Progenitor cell of endocrine pancreas (in vitro differentiated cells): ENCODE measurements at places on chromosomes 2 and 18. TPM values are rescaled to one million over a fixed set of nuclear protein-coding genes. Genes with fewer than 3 reads are reported as not detected.

AP1S3 gene
- 11.5 and 12.7 TPM in 2 replicates for total RNA-seq

CDK15 gene
- 0.07 TPM in 1 of 2 replicates, not detected in the other for total RNA-seq

SYT4 gene
- 4.6 and 4.8 TPM in 2 replicates for total RNA-seq

DNA sequence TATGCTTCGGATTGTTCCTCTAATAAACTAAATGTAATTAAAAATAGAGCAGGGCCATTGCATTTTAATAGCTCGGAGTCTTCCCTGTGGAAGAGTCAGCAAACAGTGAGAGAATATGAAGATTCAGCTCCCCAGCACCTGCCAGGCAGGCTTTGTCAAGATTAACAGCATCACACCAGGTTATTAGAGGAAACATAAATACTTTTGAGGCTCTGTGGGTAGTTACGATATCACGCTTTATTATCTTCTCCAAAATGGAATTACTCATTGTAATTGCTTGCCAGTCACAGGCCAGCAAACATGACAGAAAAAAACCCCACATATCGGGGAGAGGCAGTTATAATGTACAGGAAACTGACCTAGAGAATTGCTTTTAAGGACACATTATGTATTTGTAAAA is 303.9 kb downstream of the CPS1 start:
- H3K4me1 ChIP-seq: peaks cover 2% of the 10 kb centered on the region
- no peak for DNase-seq
- H3K27ac ChIP-seq: no peak overlapping the region
- no peak overlapping the region for H3K4me3 ChIP-seq
- no peaks in the 10 kb centered on the region for H3K27me3 ChIP-seq
- H3K36me3 ChIP-seq: no peaks in the 10 kb centered on the region

DNA sequence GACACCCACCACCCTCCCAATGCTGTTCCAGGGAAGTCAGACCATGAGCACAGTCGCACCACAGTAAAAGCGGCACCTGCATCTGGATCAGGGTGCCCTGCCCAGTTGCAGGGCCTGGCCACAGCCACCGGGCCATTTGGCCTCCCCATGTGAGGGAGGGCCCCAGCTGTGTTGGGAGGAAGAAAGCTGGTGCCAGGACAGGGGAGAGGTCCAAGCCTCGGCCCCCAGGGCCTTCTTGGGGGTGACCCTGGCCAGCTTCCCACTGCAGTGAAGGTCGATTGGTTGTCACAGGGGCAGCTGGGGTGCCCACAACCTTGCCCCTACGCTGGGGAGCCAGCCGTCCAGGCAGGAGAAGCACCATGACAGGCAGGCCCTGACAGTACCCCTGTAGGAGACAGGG is 183.2 kb upstream of the RAB6C start:
- H3K4me1 ChIP-seq: peaks cover 10% of the 10 kb centered on the region
- DNase-seq: no peak

- H3K27me3 ChIP-seq: no peaks in the 10 kb centered on the region
- no peak overlapping the region for H3K27ac ChIP-seq
- peaks cover 24% of the 10 kb centered on the region for H3K36me3 ChIP-seq
- DNase-seq: no peak
- no peaks in the 10 kb centered on the region for H3K4me1 ChIP-seq
Observed at GRCh38 chr2:11807156-11808015, 61.0 kb downstream of the LPIN1 start.

- no peak overlapping the region for H3K4me3 ChIP-seq
- no peaks in the 10 kb centered on the region for H3K27me3 ChIP-seq
- no peak for DNase-seq
- no peak overlapping the region for H3K27ac ChIP-seq
Observed at GRCh38 chr2:36492216-36492945, 105.6 kb downstream of the FEZ2 start.

DNA sequence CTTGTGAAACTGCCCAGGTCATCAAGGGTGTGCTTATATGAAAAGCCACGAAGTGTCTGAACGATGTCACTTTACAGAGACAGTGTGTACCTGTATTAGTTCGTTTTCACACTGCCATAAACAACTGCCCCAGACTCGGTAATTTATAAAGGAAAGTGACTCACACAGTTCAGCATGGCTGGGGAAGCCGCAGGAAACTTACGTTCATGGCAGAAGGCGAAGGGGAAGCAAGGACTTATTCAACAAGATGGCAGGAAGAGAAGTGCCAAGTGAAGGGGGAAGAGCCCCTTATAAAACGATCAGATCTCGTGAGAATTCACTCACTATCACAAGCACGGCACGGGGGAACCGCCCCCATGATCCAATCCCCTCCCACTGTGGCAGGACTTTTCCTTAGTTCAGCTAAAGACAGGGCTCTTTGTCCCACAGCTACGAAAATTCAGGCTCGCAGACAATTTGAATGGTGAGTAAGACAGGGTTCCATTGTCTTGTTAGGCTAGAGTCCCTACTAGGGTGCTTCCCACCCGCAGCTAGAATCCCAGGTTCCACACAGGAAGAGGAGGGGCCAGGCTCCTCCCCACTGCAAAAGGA is 20.1 kb downstream of the TMEM177 start:
- no peak overlapping the region for H3K4me3 ChIP-seq
- peaks cover 13% of the 10 kb centered on the region for H3K4me1 ChIP-seq
- no peak for DNase-seq
- no peak overlapping the region for H3K27ac ChIP-seq
- no peaks in the 10 kb centered on the region for H3K36me3 ChIP-seq
- peaks cover 24% of the 10 kb centered on the region for H3K27me3 ChIP-seq

GRCh38 chr18:68667121-68667520 is 47.8 kb downstream of the TMX3 start:
- no peak overlapping the region for H3K27ac ChIP-seq
- no peaks in the 10 kb centered on the region for H3K27me3 ChIP-seq
- H3K36me3 ChIP-seq: no peaks in the 10 kb centered on the region
- H3K4me3 ChIP-seq: no peak overlapping the region
- H3K4me1 ChIP-seq: no peaks in the 10 kb centered on the region
- no peak for DNase-seq

- H3K4me3 ChIP-seq: peak overlapping the region; percentile 96
- H3K36me3 ChIP-seq: no peaks in the 10 kb centered on the region
- peak overlapping the region; percentile 94 for H3K27ac ChIP-seq
- DNase-seq: no peak
- peaks cover 64% of the 10 kb centered on the region for H3K27me3 ChIP-seq
Observed at GRCh38 chr18:25351280-25351775, 638 bp downstream of the ZNF521 start.

DNA sequence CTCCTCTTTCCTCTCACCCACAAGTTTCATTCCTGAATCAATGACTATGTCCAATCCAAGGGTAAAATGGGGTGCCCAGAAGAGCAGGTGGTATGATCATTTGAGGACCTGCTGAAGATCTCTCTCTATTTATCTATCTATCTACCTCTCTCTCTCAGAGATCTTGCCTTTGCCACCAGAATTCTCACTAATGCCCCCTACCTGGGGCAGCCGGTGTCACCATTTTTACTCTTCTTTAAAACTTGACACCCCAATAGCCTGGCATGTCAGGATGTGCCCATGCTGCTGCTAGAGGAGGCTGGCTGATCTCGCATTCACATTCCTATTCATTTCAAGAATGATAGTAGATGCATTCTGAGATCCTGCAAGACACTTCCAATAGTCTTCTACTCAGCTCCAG is 24.3 kb upstream of the RPIA start:
- no peak overlapping the region for H3K4me3 ChIP-seq
- no peak overlapping the region for H3K27ac ChIP-seq
- H3K4me1 ChIP-seq: peaks cover 1% of the 10 kb centered on the region
- no peaks in the 10 kb centered on the region for H3K36me3 ChIP-seq
- peaks cover 5% of the 10 kb centered on the region for H3K27me3 ChIP-seq
- no peak for DNase-seq

- no peaks in the 10 kb centered on the region for H3K4me1 ChIP-seq
- no peak for DNase-seq
- H3K4me3 ChIP-seq: no peak overlapping the region
- no peaks in the 10 kb centered on the region for H3K27me3 ChIP-seq
- H3K27ac ChIP-seq: peak overlapping the region; percentile 21
Observed at GRCh38 chr2:11435036-11435435, 30.9 kb downstream of the E2F6 start.

DNA sequence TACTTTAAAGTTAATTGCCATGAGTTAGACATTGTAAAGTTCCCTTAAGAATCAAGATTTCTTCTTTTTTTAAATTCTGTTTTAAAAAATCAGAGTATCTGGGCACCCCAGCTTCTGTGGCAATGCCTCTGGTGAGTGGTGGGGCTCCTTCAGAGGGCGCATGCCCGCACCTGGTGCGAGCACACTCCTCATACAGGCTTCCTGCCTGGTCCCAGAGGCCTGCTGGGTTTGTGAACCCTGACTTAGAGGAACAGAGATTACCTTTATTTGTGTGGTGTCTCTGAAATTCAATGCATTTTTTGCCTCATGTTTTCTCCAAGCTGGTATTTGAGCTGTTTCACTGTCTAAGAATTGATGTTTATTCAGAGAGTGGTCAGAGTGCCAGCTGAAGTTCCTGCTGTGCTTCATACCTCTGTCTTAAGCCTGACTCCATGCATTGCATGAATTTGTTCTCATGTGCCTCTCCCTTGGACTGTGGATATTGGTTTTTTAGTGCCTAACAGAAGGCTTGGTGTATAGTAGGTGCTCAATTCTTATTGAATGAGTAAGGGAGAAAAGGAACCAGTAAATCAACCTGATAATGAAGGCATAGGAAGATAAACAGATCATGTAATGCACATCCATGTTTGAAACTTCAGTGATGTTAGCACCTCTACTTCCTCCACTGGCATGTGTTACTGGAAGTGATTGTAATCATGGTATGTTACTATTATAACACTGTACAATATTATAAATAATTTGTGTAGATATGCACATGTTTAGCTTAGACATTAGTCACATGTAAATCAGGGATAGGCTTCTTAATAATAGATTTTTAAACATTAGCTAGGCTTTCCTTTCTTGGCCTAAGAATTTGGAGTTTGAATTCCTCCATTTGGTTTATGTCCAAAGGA is 29.0 kb downstream of the PHLPP1 start:
- no peak overlapping the region for H3K4me3 ChIP-seq
- no peak for DNase-seq
- no peaks in the 10 kb centered on the region for H3K36me3 ChIP-seq

DNA sequence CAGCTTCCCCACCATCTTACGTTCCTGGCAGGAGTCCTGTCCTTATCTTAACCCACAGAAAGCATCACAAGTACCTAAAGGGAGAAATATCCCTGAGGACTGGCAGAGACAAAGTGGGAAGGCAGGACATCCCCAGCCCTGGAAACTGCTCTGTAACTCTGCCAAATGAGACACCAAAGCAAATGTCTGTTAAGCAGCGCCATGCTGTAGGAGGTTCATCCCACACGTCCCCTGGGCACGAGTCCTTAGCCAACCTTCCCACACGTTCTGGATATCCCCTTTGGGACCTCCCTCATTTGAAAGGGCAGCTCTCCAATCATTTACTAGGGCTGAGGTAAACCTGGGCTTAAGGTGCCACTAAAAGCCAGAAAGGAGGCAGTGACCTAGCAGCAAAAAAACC is 207.2 kb downstream of the ATAD2B start:
- no peaks in the 10 kb centered on the region for H3K4me1 ChIP-seq
- H3K36me3 ChIP-seq: peaks cover 21% of the 10 kb centered on the region
- no peaks in the 10 kb centered on the region for H3K27me3 ChIP-seq
- DNase-seq: no peak

- H3K27ac ChIP-seq: no peak overlapping the region
- no peaks in the 10 kb centered on the region for H3K4me1 ChIP-seq
- no peak for DNase-seq
- H3K36me3 ChIP-seq: peaks cover 24% of the 10 kb centered on the region
Observed at GRCh38 chr2:3387644-3388411, 8.3 kb downstream of the TRAPPC12 start.

DNA sequence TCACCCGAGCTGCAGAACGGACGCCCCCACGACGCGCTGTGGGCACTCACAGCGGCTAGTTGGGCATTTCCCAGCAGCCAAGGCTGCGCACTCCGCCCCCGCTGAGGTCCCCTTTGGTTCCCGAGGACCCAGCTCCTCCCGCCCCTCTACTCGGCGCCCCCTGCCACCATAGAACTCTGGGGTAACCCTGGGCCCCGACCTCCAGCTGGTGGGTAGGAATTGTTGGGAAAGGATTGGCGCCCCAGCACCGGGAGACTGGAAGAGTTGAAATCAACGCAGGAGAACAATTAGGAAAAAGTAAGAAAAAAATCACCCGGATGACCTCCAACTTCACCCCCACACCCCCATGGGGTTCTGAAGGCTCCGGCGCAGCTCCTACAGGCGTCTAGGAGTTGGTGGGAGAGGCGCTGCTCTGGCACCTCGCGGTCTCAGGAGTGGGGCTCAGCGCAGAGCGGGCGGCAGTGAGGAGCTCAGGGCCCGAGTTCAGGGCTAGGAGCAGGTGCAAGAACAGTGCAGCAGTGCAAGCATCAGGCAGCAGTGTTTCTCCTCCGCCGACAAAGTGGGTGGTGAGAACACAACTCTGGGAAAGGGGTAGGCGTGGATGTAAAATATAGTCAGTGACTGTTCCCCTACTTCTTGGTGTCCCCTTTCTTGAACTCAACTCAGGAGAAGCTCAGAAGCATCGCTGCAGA is 14.0 kb downstream of the POU3F3 start:
- no peak for DNase-seq
- H3K27ac ChIP-seq: no peak overlapping the region
- no peaks in the 10 kb centered on the region for H3K36me3 ChIP-seq
- no peak overlapping the region for H3K4me3 ChIP-seq
